Activated CD4-positive, alpha-beta T cell treated with anti-CD3 and anti-CD28 coated beads for 4 hours (primary cell): ENCODE measurements at places on chromosomes 11 and 22.

GRCh38 chr11:84685976-84686375 lies 941.2 kb downstream of the DLG2 start:
- DNase-seq, result no peak

GRCh38 chr22:44159221-44159620 lies 21.5 kb upstream of the PARVG start:
- no peak for DNase-seq

DNA sequence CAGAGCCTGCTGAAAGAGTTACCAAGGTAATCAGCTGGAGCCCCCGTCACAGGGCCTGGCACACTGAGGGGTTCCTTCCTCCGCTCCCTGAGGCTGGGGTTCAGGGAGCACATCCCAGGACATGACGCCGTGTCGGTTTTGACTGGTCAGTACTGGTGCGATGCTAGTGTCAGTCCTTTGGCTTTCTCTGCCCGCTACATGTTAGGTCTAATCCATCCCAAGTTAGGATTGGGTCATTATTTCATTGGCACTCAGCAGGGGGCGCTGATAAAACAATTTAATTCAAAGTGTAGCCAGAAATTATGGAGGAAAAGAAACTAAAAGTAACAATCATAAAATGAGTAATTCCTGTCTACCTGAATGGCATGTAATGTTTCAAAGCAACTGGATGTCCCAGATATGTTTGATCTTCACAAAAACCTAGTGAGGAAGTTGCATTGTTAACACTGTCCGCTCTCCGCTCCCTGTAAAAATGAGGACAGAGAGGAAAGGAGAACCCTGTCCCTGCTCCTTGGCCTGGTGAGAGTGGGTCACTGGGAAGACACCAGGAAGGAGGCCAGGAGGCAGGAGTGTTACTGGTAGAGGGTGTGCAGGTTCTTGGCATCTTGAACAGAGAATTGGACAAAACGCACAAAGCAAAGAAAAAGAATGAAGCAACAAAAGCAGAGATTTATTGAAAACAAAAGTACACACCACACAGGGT lies 27.1 kb downstream of the TSKU start:
- DNase-seq, result peak; percentile 30

DNA sequence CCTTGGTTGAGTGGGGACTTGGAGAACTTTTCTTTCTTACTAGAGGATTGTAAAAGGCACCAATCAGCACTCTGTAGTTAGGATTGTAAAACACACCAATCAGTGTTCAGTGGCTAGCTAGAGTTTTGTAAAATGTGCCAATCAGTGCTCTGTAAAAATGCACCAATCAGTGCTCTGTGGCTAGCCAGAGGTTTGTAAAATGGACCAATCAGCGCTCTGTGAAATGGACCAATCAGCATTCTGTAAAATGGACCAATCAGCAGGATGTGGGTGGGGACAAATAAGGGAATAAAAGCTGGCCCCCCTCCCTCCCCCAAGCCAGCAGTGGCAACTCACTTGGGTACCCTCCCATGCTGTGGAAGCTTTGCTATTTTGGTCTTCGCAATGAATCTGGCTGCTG lies 5.5 kb upstream of the DRG1 start:
- no peak for DNase-seq

DNA sequence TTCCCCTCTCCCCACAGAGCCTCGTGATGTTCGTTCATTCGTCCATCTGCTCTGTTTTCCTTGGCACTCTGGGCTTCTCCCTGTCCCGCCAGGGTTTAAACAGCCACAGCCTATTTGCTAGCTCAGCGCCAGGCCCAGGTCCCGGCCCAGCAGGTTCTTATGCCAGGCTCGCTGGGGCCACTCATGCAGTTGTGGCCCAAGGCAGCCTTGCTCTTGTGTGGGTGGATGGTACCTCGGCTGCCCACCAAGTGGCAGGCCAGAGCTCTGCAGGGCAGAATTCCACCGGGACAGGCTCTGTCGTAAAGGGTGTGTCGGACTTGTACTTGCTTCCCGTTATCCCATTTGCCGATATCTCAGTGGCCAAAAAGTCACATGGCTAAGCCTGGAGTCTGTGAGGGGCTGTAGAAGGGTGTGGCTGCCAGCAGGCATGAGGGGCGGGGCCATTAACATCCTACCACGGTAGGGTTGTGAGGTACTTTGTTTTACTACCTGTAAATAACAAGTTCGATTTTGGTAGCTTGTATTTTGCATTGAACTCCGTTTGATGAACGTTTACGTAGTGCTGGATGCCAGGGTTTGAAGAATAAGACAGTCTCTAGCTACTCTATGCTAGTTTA lies 7.9 kb downstream of the FAM118A start:
- DNase-seq, result no peak

- no peak for DNase-seq
These were observed 109.0 kb downstream of the TRIM29 start for GRCh38 chr11:120028897-120029258.

GRCh38 chr22:47878460-47878859 lies 1116.0 kb downstream of the TBC1D22A start:
- no peak for DNase-seq

- no peak for DNase-seq
These were observed 191.5 kb downstream of the MAML2 start for GRCh38 chr11:96151501-96151900.

GRCh38 chr11:122717264-122717867 lies 61.8 kb downstream of the UBASH3B start:
- DNase-seq, result no peak

- DNase-seq, result no peak
These were observed 127.9 kb downstream of the BUD13 start for GRCh38 chr11:116644941-116645305.

DNA sequence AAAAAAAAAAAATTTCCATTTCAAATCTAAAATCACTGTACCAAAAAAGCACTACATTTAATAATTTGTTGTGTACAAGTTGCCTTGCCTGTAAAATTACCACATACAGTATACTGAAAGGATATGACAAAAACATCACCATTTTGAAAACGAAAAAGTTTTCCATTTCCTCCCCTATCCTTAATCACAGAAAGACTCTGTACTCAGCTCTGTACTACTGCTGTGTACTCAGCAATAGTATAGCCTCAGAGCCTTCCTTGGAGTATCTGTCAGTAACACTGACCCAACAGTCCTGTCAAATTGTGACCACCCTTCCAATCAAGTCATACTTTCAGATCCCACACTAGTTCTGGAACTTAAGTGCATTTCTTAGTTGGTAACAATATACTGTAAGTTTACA lies 48.0 kb downstream of the CELF1 start:
- no peak for DNase-seq

DNA sequence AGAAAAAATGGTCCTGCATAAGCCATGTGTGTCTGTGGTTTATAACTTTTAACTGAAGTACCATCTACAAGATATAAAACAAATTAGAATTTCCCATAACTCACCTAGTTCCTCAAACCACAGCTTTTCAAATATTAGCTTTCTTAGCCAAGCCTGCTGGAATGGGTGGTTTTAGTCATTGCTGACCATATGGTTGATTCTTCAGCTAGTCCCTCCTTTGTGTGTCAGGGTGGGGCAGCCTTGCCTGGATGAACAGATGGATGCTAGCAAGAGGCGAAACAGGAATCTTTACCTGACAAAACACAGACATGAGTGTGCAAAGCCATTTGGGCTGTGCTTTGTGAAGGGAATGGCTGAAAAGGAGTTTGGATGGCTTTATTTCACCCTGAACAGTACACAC lies 6.9 kb upstream of the B3GNT6 start:
- no peak for DNase-seq

DNA sequence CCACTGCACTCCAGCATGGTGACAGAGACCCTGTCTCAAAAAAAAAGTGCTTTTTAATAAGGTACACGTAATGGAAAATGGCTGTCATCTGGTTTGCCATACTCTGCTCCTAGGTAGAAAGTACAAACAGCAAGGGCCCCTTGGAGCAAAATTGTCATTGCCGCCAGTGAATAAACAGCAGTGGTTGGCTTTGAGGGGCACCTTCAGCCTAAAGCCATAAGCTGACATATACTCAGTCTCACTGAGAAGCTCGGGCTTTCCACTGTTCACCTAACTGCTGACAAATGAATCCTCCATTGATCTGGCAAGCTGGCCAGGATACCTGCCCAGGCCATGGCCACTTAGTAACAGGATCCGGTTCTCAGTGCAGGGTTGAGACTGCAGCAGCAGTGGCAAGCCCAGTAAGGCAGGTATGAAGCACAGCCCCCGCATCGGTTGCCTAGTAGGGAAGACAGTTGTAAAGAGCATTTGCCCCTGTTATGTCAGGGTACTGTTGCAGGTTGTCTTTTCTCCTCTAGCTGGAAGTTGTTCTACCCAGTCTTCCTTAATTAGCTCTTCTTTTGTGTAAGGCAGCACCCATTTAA lies 38.8 kb downstream of the MARK2 start:
- DNase-seq, result no peak

GRCh38 chr22:40560551-40560950 lies 76.0 kb downstream of the MRTFA start:
- no peak for DNase-seq

GRCh38 chr11:133040289-133040900 lies 491.9 kb downstream of the OPCML start:
- no peak for DNase-seq

DNA sequence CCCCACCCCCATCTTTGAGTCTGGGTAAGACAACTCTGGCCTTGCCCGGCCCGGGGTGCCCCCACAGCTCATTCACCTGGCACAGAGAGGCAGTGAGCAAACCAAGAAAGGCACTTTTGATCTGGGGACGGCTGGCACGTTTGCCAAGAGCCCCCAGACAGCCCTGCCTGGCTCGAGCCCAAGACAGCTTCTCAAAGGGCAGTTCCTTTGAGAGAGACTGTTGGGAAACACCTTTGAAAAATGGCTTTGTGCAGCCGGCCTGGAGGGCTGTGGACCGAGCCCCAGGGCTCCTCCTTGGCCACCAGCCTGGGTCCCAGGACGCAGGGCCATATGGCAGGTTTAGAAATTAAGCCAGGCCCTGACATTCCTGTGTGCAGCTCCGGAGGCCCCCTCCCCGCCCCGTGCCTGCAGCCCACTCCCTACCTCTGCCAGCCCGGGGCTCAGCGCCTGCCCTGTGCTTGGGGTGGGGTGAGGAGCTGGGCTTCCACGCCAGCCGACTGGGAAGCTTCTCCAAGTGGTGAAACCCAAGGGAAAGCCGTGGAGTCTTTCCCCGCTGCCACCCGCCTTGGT lies 50.2 kb upstream of the SMIM38 start:
- no peak for DNase-seq

DNA sequence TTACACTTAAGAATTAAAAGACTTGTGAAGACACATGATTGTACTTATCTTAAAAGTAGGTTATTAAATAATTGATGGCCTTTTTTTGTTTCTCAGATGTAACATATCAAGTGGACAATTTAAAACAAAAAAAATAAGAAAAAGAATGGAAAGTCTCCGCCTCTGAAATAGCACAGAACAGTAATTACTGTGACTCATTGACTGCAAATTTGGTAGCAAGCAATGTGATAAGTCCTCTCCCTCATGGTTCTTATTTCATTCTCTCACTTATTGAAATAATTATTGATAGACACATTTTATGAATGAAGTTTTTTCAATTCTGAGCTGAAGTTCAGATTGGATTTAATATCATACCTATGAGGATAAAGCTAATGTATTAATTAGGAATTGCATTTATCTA lies 717.9 kb upstream of the LUZP2 start:
- no peak for DNase-seq

DNA sequence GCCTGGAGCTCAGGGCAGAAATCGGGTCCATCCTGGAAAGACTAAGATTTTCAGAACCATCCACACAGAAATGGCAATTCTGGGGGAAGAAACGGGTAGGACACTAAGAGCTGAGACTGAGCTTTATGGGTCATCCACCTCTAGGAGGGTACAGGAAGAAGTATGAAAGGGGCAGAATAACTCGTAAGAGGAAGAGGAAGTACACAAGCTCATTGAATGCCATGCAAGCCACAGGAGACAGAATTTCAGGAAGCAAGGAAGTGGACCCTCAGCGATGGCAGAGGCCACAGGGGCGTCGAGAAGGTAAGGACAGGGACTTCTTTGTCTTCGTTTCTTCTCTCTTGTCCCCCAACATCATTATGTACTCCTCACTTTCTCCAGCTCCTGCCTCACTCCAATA lies 169.6 kb downstream of the MAML2 start:
- DNase-seq, result no peak

DNA sequence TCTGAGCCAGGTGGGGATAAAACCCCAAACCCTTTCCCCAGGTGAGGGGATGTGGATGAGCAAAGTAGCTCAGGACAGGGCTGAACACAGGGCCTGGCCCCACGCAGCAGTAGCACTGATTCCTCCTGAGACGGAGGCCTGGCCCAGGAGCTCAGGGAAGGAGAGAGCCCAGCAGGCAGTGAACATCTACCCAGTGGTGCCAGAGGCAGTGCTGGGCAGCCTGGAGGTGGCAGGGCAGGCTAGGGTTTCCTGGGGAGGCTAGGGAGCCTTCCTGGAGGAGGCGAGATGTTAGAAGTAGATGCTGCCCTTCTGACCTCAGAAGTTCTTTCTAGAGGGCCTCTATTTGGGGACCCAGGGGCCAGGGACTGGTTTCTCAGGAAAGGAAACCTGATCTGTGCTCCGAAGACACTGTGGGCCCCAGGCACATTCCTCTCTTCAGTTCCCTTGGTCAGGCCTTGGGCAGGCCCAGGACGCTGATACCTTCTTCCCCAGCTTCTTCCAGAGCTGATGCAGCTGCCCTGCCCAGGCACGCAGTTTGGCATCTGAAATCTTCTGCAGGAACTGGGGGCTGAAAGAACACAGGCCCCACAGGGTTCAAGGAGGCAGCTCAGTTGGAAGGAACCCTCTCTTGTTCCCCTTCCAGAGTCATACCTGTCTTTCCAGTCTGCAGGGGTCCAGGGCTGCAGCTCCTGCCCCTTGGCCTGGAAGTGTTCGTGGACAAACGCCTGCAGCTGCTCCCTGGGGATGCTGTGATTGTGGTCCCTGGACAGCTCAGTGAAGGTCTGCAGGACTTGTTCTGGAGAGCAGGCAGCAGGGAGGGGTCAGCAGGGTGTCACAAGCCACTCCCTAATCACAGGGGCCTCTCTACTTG lies 16.8 kb downstream of the TREH start:
- DNase-seq, result no peak

- no peak for DNase-seq
These were observed 27.9 kb upstream of the OAF start for GRCh38 chr11:120182790-120183491.

GRCh38 chr22:38706101-38706900 lies 557 bp downstream of the GTPBP1 start:
- peak; percentile 37 for DNase-seq
